ENCODE measurements at places on chromosomes 6 and 20. TPM values are rescaled to one million over a fixed set of nuclear protein-coding genes. Genes with fewer than 3 reads are reported as not detected.

Gene PGC
- total RNA-seq, result not detected

Gene MICB
- 14.4 TPM for total RNA-seq

Gene DCDC2
- total RNA-seq, result not detected

Gene SALL4
- total RNA-seq, result 0.12 TPM

Gene VSX1
- total RNA-seq, result not detected

Gene COX4I2
- not detected for total RNA-seq

Gene SLC32A1
- not detected for total RNA-seq

Gene GRM1
- 0.13 TPM for total RNA-seq

Gene TFAP2D
- total RNA-seq, result 0.26 TPM

Gene TXLNB
- total RNA-seq, result 0.13 TPM

Gene SIGLEC1
- not detected for total RNA-seq

Gene TBXT
- total RNA-seq, result not detected

Gene RAET1L
- total RNA-seq, result not detected

Gene HLA-DQB1
- total RNA-seq, result not detected

Gene JPH2
- 0.37 TPM for total RNA-seq

Gene CGA
- not detected for total RNA-seq
